ENCODE measurements at places on chromosomes 4 and X.

GRCh38 chrX:49257846-49258748 lies 6.4 kb downstream of the FOXP3 start:
- no peak for DNase-seq

GRCh38 chr4:187840814-187841213 lies 154.8 kb upstream of the ZFP42 start:
- no peak for DNase-seq

- DNase-seq = no peak
These were observed 46.6 kb upstream of the MAGEC2 start for GRCh38 chrX:142251680-142252079.

- no peak for DNase-seq
These were observed 560.5 kb downstream of the MID1IP1 start for GRCh38 chrX:39361736-39362135.

GRCh38 chrX:69163936-69164741 lies 1.1 kb downstream of the PJA1 start:
- DNase-seq = no peak

GRCh38 chr4:145851511-145852201 lies 87.0 kb downstream of the ZNF827 start:
- DNase-seq = no peak

All from GM12864 (cell line).